ENCODE measurements at places on chromosomes 4 and X.
A peak's percentile ranks its signal among the peaks of the same experiment; 100 is the strongest.

GRCh38 chr4:155768370-155768769 is 9.5 kb downstream of the GUCY1B1 start:
- DNase-seq, result no peak

- DNase-seq, result peak; percentile 18
Observed at GRCh38 chrX:84339507-84340364, 151.7 kb upstream of the RPS6KA6 start.

DNA sequence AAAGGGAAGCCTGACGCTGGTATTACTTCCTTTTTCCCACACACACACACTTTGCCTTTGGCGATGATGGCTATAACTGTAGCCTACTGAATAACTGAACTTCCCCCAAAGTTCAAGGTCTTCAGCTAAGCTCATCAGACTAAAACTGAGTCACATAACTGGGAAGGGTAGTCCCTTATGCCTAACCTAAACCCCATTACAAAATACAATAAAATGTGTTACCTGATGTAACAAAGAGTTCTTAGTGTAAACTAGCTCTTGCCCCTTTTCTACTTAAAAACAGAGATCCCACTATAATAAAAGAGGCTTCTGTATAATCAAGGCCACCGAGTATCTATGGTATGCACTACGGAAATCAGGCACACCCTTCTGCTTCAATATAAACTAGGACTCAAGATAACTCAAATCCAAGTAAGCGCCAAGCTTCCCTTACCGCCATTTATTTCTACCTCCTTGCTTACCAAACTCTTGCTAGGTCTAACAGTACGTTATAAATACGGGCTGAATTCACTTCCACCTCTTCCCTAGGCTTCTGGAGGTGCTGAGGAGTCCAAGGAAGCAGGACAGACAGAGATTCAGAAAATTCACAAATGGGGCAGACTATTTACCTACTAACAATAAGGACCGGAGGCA is 2.4 kb downstream of the OTUD4 start:
- DNase-seq, result no peak

DNA sequence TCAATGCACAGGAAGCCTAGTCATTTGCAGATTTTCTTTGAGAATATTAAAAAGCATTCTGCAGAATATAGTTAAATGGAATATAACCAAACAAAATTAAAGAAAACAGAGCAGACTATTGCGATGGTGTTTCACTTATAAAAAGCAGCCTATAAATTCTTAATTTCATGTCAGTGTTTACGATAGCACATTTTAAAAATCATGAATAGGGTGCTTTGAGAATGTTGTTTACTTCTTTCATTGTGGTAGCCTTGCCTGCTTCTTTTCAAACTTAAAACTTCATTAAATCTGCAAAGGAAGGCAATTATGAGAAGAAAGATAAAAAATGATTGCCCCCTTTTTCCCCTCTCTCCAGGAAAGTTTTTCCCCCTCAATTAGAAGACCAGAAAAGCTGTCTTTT is 748.6 kb downstream of the CCSER1 start:
- no peak for DNase-seq

GRCh38 chr4:67933755-67934154 is 29.5 kb downstream of the TMPRSS11A start:
- DNase-seq, result no peak

GRCh38 chr4:138007572-138007971 is 234.6 kb downstream of the SLC7A11 start:
- DNase-seq, result no peak

- DNase-seq, result peak; percentile 25
Observed at GRCh38 chr4:126727461-126727860, 905.3 kb upstream of the INTU start.

GRCh38 chrX:6810776-6811175 is 275.9 kb upstream of the VCX3A start:
- DNase-seq, result peak; percentile 4
